Activated T-helper 17 cell treated with anti-CD3 and anti-CD28 coated beads, Interleukin-2, amount 50 U/mL, for 72 hours (primary cell): ENCODE measurements at places on chromosomes 1 and 21.

DNA sequence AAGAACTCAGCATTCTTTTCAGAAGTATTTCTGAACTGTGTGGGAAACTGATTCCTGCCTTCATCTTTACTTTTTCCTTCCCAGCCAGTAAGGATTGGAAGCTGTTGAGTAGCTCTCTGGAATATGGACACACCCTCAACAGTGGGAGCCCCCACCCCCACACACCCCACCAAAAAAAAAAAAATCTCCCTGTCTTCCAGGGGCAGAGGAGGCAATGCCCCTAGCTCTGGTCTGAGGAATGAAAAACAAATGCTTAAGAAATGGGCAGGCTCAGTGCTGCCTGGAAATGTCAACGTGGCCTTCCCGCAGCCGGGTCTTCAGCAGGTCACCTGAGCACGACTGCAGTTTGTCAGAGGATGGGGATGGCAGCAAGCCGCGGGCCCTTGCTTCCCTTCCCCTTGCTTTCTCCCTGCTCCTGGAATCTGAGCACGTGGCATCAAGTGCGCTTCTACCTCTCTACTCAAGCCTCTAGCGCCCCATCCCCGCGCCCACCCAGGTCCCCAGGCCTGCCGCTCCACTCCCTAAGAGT lies 479 bp downstream of the RGS16 start:
- peak; percentile 23 for ATAC-seq

DNA sequence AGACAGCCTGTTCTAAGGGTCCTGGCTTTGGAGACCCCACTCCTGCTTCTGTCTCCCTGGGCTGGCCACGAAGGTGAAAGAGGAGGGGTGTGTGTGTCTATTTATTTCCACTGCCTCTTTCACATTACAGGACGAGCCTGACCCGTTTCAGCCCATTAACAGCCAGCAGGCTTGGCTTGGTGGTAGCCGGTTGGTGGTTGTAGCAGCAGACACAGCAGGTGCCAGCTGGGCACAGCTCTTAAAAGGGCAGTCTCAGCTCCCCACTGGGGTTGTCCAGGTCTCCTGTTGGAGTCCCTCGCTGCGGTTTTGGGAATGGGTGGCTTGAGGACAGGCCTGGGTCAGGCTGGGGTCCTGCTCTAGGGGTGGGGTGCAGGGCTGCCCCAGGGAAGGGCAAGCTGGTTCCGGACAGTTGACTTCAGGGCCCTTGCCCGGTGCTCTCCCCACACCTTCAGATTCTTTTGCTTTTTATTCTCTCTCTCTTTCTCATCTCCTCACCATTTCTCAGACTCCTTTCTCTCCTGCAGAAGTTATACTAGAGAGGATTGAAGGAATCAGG lies 84.6 kb downstream of the ACTL8 start:
- no peak for ATAC-seq

DNA sequence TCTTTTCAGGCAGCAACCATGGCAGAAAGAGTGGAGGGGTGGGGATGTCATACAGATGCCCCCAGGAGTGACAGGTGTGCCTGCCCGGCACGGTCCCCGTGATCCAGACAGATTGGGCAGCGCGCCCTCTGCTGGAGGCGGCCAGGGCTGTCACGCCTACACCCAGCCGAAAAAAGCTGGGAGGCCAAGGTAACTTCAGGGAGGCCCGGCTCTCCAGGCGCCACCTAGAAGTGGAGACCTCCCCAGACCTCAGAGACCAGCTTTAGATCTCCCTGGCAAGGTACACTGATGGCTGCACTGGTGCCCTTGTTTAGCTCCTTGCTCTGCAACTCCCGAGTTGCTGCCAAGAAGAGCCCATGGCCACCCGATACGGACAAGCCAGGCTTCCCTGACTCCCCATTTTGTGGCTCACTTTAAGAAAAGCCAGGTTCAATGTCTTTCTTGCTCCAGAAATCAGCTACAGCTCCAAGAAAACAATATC lies 6.6 kb downstream of the GOLT1A start:
- peak; percentile 94 for ATAC-seq

DNA sequence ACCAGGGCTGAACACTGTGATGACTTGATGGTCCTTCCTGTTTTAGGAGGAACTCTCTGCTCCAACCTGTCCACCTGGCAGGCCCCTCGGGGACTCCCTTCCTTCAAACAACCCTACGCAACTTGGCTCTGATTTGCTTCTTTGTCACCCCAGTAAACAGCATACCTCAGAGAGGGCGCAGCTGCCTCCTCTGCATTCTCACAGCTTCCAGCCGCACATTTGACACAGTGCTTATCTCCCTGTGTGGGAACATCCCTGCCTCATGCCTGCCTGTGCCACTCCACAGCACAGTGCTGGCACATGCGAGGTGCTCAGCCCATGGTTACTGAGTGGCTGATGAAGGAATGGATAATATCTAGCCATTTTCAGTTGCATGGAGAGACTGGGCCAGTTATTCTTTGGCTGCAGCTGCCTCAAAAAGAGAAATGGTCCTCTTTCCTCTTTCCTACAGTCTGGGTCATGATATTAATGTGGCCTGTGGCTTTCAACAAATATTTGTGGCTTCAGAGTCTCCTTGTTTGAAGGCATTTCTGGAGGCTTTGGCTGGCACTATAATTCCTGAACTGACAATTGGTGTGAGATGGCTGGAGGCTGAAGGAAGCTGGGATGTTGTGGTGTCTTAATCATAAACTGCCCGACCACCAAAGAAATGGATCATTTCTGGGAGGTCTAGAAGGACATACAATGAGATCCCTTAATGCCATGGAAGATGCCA lies 77.9 kb downstream of the TENT5C start:
- no peak for ATAC-seq

DNA sequence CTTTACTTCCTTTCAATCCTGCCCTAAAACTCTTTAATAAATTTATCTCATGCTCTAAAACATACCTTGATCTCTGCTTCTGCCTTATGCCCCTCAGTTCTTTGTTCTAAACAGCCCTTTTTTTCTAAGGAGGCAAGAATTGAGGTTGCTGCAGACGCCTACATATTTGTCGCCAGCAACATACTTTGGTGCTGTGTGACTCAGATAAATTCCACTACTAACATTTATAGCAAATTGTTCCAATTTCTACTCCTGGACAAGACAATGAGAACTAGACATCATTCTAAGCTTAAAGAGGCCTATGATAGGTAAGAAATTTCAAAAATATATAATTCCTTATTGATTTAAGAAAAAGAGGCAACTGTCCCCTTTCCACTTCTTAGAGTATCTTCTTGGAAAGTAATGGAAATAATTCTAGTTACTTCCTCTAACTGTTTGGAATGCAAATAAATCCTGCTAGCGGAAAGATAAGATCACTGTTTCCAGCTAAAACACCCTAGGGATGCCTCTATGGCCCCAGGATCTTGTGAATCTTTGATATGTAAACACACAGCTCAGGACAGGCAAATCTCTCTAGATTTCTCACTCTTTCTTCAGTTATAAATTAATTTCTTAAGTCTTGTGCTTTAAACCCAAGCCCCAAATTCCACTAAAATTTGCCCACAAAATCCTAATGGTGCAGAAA lies 869.1 kb downstream of the KCNT2 start:
- ATAC-seq = no peak

- ATAC-seq = no peak
Measured at GRCh38 chr1:235552146-235552716, 48.0 kb upstream of the B3GALNT2 start.

- ATAC-seq = no peak
Measured at GRCh38 chr1:17447501-17447992, 8.1 kb upstream of the RCC2 start.

GRCh38 chr1:14901371-14901954 lies 252.1 kb upstream of the TMEM51 start:
- no peak for ATAC-seq

GRCh38 chr1:19439464-19440171 lies 45.7 kb downstream of the CAPZB start:
- no peak for ATAC-seq

GRCh38 chr1:114718661-114719423 lies 2.3 kb upstream of the NRAS start:
- peak; percentile 15 for ATAC-seq

DNA sequence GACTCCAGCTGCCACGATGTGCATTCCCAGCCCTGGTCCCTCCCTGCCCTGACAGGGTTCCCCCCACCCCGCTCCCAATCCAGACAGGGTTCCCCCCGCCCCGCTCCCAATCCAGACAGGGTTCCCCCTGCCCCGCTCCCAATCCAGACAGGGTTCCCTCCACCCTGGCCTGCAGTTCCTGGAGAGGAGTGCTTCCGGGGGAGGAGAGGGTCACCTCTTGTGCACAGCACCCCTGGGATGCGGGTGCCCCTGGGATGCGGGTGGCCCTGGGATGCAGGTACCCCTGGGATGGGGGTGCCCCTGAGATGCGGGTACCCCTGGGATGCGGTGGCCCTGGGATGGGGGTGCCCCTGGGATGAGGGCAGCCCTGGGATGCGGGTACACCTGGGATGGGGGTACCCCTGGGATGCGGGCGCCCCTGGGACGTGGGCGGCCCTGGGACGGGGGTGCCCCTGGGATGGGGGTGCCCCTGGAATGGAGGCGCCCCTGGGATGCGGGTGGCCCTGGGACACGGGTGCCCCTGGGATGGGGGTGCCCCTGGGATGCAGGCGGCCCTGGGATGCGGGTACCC lies 36.7 kb upstream of the SLC19A1 start:
- no peak for ATAC-seq

DNA sequence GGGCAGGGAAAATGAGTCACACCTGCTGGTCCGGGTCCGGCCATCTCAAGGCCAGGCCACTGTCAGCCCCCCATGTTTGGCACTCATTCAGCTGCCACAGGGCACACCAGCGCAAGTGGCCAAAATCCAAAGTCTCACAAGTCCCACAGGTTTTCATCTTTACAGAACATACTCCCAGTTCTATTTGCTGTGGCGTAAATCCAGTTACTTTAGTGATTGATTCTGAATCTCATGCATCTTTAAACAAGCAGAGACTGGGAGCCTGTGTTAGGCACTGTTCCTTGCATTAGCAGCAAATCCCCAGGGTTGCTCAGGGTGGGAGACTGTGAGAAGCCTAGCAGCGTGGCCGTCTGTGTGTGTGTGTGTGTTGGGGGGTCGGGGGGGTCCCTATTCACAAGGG lies 1.1 kb upstream of the SLC2A5 start:
- ATAC-seq = no peak

DNA sequence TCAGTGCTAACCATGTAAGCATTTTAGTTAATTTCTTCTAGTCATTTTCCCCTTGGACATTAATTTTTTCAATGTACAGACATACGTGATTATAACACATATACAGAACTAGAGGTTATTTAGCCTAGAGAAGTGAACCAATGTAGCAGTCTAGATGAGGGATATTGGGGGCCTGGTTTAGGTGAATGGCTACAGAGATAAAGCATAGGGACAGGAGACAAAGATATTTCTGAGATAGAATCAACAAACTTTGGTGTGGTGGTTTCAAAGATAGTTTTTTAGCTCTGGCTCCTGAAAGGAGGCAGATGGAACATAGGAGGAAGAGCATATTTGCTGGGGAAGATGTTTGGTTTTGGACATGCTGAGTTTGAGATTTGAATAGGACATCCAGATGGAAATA lies 23.0 kb downstream of the RLF start:
- ATAC-seq = no peak
